Endothelial cell (in vitro differentiated cells): ENCODE measurements at places on chromosomes 1 and 21.

GRCh38 chr1:179052776-179053175, 27.1 kb downstream of the FAM20B start:
- no peak for DNase-seq
- no peak overlapping the region for H3K4me3 ChIP-seq
- H3K27ac ChIP-seq, result no peak overlapping the region
- no peaks in the 10 kb centered on the region for H3K4me1 ChIP-seq

- no peaks in the 10 kb centered on the region for H3K4me1 ChIP-seq
- H3K27me3 ChIP-seq, result peaks cover 6% of the 10 kb centered on the region
- DNase-seq, result no peak
- H3K36me3 ChIP-seq, result peaks cover 3% of the 10 kb centered on the region
- H3K27ac ChIP-seq, result no peak overlapping the region
These were observed 8.2 kb upstream of the RNF223 start for GRCh38 chr1:1082239-1082775.

GRCh38 chr1:206658981-206659273, 23.6 kb downstream of the DYRK3 start:
- H3K36me3 ChIP-seq, result no peaks in the 10 kb centered on the region
- H3K27me3 ChIP-seq, result peaks cover 5% of the 10 kb centered on the region
- DNase-seq, result no peak
- H3K27ac ChIP-seq, result no peak overlapping the region

GRCh38 chr1:115173151-115173550, 83.8 kb upstream of the TSPAN2 start:
- H3K36me3 ChIP-seq, result no peaks in the 10 kb centered on the region
- peaks cover 3% of the 10 kb centered on the region for H3K27me3 ChIP-seq
- H3K27ac ChIP-seq, result no peak overlapping the region
- DNase-seq, result no peak

GRCh38 chr1:29264773-29265389, 28.6 kb downstream of the PTPRU start:
- DNase-seq, result no peak
- no peaks in the 10 kb centered on the region for H3K4me1 ChIP-seq
- peaks cover 6% of the 10 kb centered on the region for H3K27me3 ChIP-seq
- H3K27ac ChIP-seq, result no peak overlapping the region
- no peak overlapping the region for H3K4me3 ChIP-seq
- no peaks in the 10 kb centered on the region for H3K36me3 ChIP-seq

DNA sequence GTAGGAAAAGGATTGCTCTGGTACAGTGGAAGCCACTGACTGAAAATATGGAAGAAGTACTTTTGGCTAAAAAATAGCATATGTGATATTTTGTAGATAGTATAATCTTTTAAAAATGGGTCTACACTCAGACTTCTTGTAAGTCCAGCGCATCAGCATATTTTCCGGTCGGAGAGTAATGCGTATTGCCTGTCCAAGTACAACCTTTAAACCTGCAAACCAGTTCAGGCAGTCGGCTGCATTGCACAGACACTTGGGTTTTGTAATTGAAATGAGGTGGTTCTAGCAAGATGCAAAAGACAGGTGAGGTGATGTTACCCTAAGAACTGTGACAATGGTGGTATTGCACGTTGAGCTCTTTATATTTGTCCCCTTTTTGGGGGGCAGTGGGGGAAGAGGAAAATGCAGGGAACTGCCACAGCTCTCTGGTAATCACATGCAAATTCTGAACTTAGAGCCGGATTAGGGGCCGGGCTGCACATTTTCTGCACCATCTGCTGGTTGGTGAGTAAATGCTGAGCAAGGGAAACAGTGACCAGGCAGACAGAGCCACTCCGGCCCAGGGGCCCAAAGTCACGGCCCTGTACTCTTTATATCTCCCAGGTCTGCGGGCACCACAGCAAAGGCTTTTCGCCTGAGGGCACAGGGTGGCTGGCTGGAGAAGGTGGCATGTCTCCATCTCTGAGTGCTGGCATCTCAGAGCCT, 2.3 kb downstream of the GPR137B start:
- H3K36me3 ChIP-seq, result peaks cover 12% of the 10 kb centered on the region
- no peak overlapping the region for H3K27ac ChIP-seq
- no peak for DNase-seq
- peaks cover 11% of the 10 kb centered on the region for H3K27me3 ChIP-seq
- H3K4me3 ChIP-seq, result peak overlapping the region; percentile 99

DNA sequence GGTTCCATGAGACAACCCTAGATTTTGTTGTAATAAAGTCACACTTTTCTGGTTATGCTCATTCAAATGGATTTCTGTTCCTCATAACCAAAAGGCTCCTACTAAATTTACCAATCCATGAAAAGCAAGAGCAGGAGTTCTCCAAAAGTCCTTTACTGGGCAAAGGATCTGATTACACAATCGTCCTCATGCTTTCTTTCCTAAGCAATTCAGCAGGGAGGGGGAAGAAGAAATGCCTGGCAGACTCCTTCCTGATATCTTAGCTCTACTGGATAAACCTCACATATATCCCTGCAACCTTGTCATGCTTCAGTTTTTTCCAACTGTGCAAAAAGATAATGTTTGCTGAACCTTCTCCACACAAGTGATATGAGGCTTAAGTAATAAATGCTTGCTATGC, 67.6 kb upstream of the GUCA2B start:
- no peaks in the 10 kb centered on the region for H3K4me1 ChIP-seq
- no peak overlapping the region for H3K4me3 ChIP-seq
- H3K36me3 ChIP-seq, result no peaks in the 10 kb centered on the region
- H3K27ac ChIP-seq, result no peak overlapping the region
- DNase-seq, result no peak

- peaks cover 9% of the 10 kb centered on the region for H3K36me3 ChIP-seq
- no peak overlapping the region for H3K27ac ChIP-seq
- no peak for DNase-seq
These were observed 163.8 kb downstream of the SMYD3 start for GRCh38 chr1:246343251-246343650.

- no peak for DNase-seq
- H3K27ac ChIP-seq, result no peak overlapping the region
- H3K27me3 ChIP-seq, result no peaks in the 10 kb centered on the region
- no peaks in the 10 kb centered on the region for H3K36me3 ChIP-seq
These were observed 7.0 kb downstream of the OMA1 start for GRCh38 chr1:58539553-58539952.

GRCh38 chr1:233668146-233668724, 54.3 kb downstream of the KCNK1 start:
- no peak for DNase-seq
- H3K27ac ChIP-seq, result no peak overlapping the region
- no peaks in the 10 kb centered on the region for H3K27me3 ChIP-seq
- H3K4me1 ChIP-seq, result no peaks in the 10 kb centered on the region
- peaks cover 4% of the 10 kb centered on the region for H3K36me3 ChIP-seq

- no peak overlapping the region for H3K4me3 ChIP-seq
- no peak overlapping the region for H3K27ac ChIP-seq
- peaks cover 6% of the 10 kb centered on the region for H3K27me3 ChIP-seq
- DNase-seq, result no peak
- H3K4me1 ChIP-seq, result peaks cover 8% of the 10 kb centered on the region
These were observed 94.4 kb downstream of the MIS18A start for GRCh38 chr21:32184485-32184884.

GRCh38 chr1:151371370-151372057, 991 bp downstream of the SELENBP1 start:
- peaks cover 8% of the 10 kb centered on the region for H3K27me3 ChIP-seq
- no peaks in the 10 kb centered on the region for H3K36me3 ChIP-seq
- no peak overlapping the region for H3K4me3 ChIP-seq
- peaks cover 14% of the 10 kb centered on the region for H3K4me1 ChIP-seq
- no peak for DNase-seq
- no peak overlapping the region for H3K27ac ChIP-seq

DNA sequence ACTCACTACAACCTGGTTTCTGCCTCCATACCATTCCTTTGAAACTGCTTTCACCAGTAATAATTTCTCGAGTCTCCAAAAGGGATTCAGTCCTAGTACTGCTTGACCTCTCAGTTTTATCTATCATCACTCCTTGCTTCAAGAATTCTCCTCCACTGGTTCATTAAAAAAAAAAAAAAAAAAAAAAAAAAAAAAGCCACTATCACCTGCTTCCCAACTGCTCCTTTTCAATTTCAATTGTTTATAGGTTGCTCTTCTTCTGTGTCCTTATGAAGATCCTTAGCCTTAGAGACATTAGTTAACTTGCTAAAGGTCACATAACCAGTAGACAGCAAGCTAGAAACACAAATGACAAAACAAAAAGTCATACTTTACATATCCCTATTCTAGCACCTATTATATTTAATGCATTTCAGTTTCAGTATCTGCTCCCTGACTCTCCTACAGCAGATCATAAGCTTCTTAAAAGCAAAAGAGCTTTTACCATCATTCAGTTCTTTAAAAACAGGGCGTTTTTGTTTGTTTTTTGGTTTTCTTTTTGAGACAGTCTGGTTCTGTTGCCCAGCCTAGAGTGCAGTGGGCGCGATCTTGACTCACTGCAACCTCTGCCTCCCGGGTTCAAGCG, 7.1 kb downstream of the NRDC start:
- peaks cover 2% of the 10 kb centered on the region for H3K27me3 ChIP-seq
- no peak overlapping the region for H3K27ac ChIP-seq
- no peak for DNase-seq
- H3K4me3 ChIP-seq, result no peak overlapping the region
- no peaks in the 10 kb centered on the region for H3K36me3 ChIP-seq
- H3K4me1 ChIP-seq, result peaks cover 19% of the 10 kb centered on the region

- no peak overlapping the region for H3K4me3 ChIP-seq
- peaks cover 3% of the 10 kb centered on the region for H3K27me3 ChIP-seq
- H3K4me1 ChIP-seq, result no peaks in the 10 kb centered on the region
These were observed 12.1 kb downstream of the ARHGEF11 start for GRCh38 chr1:157033357-157033876.

DNA sequence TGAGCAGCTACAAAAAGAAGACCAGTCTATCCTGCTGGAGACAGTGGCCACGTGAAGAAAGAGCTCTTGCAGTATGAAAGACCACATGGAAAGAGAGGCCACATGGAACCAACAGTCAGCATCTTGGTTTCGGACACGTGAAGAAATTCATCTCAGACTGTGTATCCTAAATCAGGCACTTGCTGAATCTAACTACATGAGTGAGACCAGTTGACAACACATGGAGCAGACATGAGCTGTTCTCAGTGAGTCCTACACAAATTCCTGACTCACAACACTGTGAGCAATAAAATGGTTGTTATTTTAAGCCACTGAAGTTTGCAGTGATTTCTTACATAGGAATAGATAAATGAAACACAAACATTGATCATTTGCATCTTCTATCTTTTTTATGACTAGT, 2.4 kb upstream of the TAF1A start:
- no peak for DNase-seq
- peaks cover 13% of the 10 kb centered on the region for H3K4me1 ChIP-seq
- H3K36me3 ChIP-seq, result no peaks in the 10 kb centered on the region
- no peak overlapping the region for H3K27ac ChIP-seq
- no peaks in the 10 kb centered on the region for H3K27me3 ChIP-seq

DNA sequence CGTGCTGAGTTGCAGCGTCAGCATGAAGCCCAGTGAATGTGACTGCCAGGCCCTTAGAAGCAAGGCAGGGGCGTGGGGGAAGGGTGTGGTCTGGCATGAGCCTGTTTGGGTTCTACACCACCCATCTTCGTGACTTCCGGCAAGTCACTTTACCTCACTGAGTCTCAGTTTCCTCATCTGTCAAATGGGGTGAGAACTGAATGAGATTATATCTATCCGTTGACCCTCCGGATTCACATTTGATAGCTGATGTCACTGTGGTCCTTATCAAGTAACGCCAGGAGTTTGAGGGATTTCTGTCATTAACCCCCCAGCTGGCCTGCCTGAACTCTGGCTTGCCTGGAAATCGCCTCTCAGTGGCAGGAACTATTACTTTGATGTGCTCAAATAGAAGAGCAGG, 15.6 kb downstream of the MRPL37 start:
- H3K27me3 ChIP-seq, result peaks cover 5% of the 10 kb centered on the region
- no peak overlapping the region for H3K27ac ChIP-seq
- peaks cover 50% of the 10 kb centered on the region for H3K36me3 ChIP-seq
- peak overlapping the region; percentile 25 for H3K4me3 ChIP-seq

- DNase-seq, result no peak
- H3K27me3 ChIP-seq, result no peaks in the 10 kb centered on the region
- H3K4me1 ChIP-seq, result peaks cover 9% of the 10 kb centered on the region
- no peaks in the 10 kb centered on the region for H3K36me3 ChIP-seq
These were observed 875.8 kb downstream of the USP25 start for GRCh38 chr21:16605597-16605996.

- no peak overlapping the region for H3K27ac ChIP-seq
- H3K36me3 ChIP-seq, result no peaks in the 10 kb centered on the region
- H3K4me1 ChIP-seq, result peaks cover 6% of the 10 kb centered on the region
These were observed 168.5 kb upstream of the RUNX1 start for GRCh38 chr21:35217504-35218060.

DNA sequence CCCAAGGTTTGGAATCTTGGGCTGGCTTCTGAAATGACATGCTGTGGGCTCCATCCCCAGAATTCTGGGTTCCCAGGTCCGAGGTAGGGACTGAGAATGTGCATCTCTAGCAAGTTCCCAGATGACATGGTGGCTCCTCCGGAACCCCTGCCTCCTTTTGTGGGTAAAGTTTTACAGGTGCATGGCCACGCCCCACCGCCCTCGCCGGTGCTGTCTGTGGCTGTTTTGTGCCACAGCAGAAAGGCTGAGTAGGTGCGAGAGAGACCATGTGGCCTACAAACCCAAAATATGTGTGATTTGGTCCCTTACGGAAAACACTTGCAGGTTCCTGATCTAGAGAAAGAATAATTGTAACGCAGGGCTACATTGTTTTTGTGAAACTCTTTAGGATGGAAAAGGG, 30.9 kb downstream of the SKI start:
- DNase-seq, result no peak
- peaks cover 22% of the 10 kb centered on the region for H3K4me1 ChIP-seq
- no peak overlapping the region for H3K4me3 ChIP-seq
- H3K27ac ChIP-seq, result no peak overlapping the region

DNA sequence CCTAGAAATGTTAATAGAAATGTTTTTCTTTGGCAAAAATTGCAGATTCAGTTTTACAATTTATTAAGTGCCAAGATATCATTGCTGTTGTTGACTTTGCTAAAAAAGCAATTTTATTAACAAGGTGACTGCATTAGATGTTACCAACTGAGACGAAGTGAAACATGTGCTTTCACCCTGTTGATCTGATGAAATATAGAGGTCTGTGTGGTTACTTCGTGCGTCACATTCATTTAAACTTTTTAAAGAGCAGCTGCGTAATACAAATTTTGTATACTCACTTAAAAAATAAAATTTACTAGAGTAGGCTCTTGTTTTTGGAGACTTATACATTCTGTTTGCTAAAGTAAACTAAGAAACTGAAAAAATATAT, 465.7 kb downstream of the USP25 start:
- H3K4me1 ChIP-seq, result peaks cover 29% of the 10 kb centered on the region
- H3K27me3 ChIP-seq, result no peaks in the 10 kb centered on the region
- no peak for DNase-seq
- peak overlapping the region; percentile 84 for H3K27ac ChIP-seq

- no peaks in the 10 kb centered on the region for H3K4me1 ChIP-seq
- DNase-seq, result no peak
- H3K27me3 ChIP-seq, result peaks cover 10% of the 10 kb centered on the region
- no peak overlapping the region for H3K4me3 ChIP-seq
These were observed 52.9 kb downstream of the L1TD1 start for GRCh38 chr1:62247391-62248168.

GRCh38 chr1:181314959-181315358, 168.4 kb upstream of the CACNA1E start:
- peaks cover 3% of the 10 kb centered on the region for H3K36me3 ChIP-seq
- H3K4me1 ChIP-seq, result peaks cover 14% of the 10 kb centered on the region
- no peak overlapping the region for H3K27ac ChIP-seq
- peaks cover 17% of the 10 kb centered on the region for H3K27me3 ChIP-seq

- no peaks in the 10 kb centered on the region for H3K36me3 ChIP-seq
- H3K27me3 ChIP-seq, result peaks cover 1% of the 10 kb centered on the region
- H3K4me3 ChIP-seq, result no peak overlapping the region
These were observed 164.6 kb upstream of the GJB5 start for GRCh38 chr1:34590211-34590623.

GRCh38 chr1:240691909-240692705, 80.2 kb upstream of the GREM2 start:
- H3K4me1 ChIP-seq, result peaks cover 16% of the 10 kb centered on the region
- H3K4me3 ChIP-seq, result no peak overlapping the region
- peaks cover 2% of the 10 kb centered on the region for H3K27me3 ChIP-seq
- DNase-seq, result peak; percentile 55
- no peaks in the 10 kb centered on the region for H3K36me3 ChIP-seq
